ENCODE measurements at places on chromosomes 13 and 19.

GRCh38 chr13:72290962-72291681 is 424.1 kb upstream of the DACH1 start:
- DNase-seq: no peak

DNA sequence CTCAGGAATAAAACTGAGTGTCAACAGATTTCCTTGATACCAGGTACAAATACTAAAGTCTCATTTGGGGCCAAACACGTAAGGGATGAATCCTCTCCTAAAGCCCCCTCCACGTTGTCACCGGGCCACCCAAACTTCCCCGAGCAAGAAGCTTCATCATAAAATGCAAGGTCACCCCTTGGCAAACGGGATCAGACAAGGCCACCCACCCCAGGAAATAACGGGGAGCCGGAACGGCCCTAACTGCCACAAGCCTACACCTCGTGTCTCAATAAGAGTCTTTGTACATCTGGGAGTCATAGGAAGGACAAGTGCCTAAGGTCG is 717 bp downstream of the EEF2 start:
- DNase-seq: no peak

DNA sequence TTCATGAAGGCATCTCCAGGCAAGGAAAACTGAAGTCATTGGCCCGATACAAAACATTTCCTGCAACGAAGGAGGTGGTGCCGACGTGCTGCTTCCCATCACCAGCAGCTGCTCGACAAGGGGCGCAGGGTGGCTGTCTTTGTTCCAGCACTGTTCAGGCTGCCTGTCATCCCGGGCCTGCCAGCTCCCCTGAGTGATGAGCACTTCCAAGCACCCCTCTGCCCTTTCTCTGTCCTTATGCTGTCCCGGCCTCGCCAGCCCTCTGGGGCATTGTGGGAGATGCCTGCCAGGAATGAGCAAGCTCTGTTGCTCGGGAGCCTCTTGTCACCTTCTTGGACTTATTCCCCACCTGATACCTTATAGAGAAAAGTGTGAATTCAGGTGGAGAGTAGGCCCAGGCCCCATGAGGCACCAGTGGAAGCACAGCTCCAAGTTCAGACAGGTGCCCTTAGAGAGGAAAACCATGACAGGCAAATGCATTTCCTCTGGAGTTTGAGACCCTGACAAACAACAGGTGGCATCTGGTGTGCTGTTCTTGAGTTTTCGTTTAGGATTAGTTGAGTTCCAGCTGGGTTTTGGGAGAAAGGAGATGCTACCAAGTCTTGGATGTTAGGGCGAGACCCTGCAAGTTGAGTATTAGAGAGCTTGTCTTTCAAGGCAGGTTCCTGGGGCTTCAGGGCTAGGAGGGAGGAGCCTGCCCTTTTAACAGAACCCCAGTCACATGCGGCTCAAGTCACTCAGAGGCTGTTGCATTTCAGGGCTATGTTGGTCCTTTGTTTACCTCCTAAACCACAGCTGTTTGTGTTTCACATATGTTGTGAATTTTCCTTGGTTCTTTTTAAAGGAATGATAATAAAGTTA is 21.4 kb downstream of the BBC3 start:
- peak; percentile 32 for DNase-seq

GRCh38 chr13:26500618-26501320 is 56.7 kb upstream of the WASF3 start:
- DNase-seq: no peak

DNA sequence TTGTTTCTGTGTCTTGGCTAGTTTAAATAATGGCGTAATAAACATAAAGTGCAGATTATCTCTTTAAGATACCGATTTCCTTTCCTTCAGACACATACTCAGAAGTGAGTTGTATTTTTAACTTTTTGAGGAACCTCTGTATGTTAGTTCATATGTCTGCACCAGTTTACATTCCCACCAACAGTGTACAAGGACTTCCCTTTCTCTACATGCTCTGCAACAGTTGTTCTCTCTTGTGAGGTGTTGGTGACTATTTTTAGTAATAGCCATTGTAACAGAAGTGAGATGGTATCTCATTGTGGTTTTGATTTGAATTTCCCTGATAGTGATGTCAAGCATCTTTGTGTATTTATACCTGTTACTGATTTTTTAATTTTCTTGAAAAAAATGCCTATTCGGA is 418.6 kb downstream of the UQCRFS1 start:
- no peak for DNase-seq

DNA sequence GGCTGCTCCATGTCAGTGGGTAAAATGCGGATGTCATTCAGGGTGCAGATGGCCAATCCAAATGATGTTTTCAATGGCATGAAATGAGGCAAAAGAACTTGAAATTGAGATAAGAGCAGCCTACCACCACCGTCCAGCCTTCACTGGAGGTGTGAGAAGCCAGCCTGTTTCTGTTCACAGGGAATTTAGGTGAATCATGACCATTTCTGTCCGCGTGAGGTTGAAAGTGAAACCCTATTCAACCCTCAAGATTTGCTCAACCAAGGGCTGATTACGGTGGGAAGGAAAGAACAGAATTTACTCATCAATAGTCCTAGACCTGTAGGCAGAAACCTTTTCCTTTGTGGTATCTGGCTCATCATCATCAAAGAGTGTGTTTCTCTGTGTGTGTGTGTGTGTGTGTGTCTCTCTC is 370.7 kb downstream of the COG6 start:
- no peak for DNase-seq

DNA sequence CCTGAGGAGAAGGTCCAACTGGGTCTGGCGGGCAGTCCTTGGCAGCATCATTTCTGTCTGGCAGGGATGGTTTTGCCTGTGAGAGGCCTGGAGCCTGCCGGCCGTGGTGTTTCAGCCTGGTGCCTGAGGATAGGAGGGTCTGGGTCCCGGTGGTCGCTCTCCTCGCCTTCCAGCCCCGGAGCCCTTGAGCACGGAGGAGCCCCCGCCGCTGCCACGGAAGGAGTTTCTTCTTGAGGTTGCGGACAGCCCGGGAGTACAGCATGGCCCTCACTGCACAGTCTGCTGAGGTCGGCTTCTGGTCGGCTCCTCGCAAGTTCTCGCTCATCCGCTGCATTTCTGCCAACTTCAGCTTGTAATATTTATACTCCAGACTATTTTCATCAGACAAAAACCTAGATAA is 23.4 kb downstream of the SUGP2 start:
- DNase-seq: no peak

GRCh38 chr19:56594446-56594782 is 688 bp upstream of the ZNF71 start:
- no peak for DNase-seq

DNA sequence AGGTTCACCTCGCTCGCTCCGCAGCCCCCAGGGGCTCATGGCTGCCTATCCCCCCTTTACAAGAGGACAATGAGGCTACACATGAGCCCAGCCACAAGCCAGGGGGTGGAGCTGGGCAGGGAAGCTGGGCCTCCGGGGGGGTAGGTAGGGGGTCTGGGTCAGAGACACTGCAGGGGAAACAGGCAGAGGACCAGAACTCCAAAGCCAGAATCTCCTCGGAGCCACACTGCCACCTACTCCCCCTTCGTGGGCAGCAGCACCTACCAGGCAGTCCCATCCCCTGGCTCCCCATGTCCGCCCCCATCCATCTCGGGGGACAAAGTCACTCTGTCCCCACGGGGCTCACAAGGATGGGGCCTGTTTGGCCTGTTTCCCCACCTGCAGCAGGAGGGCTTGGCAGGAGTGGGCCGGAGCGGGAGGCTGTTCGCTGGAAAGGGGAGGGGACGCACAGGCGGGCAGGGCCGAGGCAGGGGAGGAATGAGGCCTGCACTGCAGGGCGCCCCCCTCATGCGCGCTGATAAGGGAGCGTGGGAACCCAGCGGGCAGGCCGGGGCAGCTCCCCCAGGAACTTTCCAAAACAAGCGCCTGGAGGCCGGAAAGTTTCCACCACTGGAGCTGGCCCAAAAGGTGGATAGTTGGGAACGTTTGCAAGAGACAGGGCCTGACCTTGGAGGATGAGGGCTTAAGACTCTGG is 545 bp upstream of the ISYNA1 start:
- no peak for DNase-seq

- no peak for DNase-seq
These were observed 1.4 kb downstream of the CRLF1 start for GRCh38 chr19:18605196-18605545.

- DNase-seq: no peak
These were observed 117.0 kb upstream of the SOX21 start for GRCh38 chr13:94829185-94829836.

- peak; percentile 53 for DNase-seq
These were observed at the start of gene ZNF813 for GRCh38 chr19:53467485-53468262. ZNF813 (plus strand) TSS chr19:53467733; CDS start chr19:53483823, 16,090 bp downstream.

- DNase-seq: no peak
These were observed at the start of gene PRRG2 for GRCh38 chr19:49581007-49581508. PRRG2 (plus strand) TSS chr19:49581316; CDS start chr19:49583220, 1,904 bp downstream.

- no peak for DNase-seq
These were observed 1.3 kb downstream of the FARP1 start for GRCh38 chr13:98144027-98144741.

DNA sequence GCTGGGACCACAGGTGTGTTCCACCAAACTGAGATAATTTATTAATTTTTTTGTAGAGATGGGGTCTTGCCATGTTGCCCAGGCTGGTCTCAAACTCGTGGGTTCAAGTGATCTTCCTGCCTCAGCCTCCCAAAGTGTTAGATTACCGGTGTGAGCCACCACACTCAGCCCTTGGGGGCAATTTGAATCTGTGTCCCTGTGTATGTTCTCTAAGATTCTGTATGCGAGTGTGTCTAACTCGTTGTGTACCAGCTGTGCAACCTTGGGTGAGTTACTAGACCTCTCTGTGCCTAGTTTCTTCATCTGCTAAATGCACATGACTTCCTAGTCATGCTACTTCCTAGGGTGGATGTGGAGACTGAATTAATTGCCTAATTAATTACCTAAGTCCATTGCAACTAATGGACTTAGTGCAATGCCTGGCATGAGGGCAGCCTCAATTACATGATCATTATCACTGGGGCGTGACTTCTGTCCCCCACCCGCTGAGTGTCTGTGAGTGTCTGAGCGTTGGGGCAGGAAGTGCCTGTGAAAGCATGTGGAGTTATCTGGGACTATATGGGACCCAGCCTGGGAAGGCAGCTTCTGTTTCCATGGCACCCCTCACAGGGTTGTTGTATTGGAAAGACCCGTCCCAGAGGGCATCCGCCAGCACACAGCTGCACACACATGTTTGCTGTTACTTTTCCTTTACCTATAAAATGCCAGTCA is 1.8 kb upstream of the NCCRP1 start:
- DNase-seq: no peak

DNA sequence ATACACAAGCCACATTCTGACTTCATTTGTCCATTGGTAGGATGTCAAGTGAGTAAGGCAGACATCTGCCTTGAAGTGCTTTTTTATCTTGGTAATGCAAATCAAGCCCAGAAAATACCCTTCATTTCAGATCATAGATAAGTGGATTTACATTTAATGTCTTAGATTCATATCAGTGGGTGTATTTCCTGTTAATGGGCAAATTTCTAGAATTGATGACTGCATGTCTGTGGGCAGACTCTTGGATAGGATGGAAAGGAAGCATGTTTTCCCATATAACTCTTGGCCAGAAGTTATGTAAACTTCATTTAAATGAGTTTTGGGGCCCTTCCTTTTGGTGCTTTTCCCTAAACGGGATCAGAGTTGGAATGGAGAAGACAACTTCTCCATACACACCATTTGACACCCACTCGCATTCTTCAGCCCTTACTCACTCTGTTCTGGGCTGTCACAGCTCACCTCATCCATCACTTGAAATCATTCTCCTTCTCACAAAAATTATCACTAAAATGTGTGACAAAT is 154.6 kb downstream of the FLT1 start:
- no peak for DNase-seq

- no peak for DNase-seq
These were observed 854.3 kb downstream of the UQCRFS1 start for GRCh38 chr19:28358633-28359032.

- DNase-seq: no peak
These were observed 1.0 kb downstream of the GRIK5 start for GRCh38 chr19:42068756-42069571.

- DNase-seq: no peak
These were observed 19.8 kb downstream of the RBM26 start for GRCh38 chr13:79386125-79386826.

DNA sequence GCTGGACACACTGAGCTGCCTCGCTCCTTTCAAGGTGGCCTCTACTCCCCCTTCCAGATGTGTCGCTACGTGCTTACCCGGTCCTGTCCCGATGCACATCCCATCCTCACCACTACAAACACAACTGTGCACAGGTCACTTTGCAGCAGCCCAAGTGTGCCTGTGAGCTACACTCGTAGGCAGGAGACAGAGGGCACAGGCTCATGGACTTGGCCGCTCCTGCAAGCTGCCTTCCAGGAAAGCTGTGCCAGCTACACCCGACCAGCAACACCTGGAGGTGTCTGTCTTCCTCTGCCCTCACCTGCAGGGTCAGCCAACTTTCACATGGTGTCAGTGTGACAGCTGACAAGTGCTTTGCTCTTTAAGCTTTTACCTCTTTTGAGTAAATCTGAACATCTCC is 15.4 kb downstream of the CARS2 start:
- DNase-seq: no peak

GRCh38 chr13:54415753-54416366 is 1387.2 kb downstream of the OLFM4 start:
- DNase-seq: no peak

- DNase-seq: no peak
These were observed 1.2 kb upstream of the F2RL3 start for GRCh38 chr19:16887353-16888265.

- DNase-seq: no peak
These were observed 531.4 kb upstream of the NBEA start for GRCh38 chr13:34410678-34411077.

DNA sequence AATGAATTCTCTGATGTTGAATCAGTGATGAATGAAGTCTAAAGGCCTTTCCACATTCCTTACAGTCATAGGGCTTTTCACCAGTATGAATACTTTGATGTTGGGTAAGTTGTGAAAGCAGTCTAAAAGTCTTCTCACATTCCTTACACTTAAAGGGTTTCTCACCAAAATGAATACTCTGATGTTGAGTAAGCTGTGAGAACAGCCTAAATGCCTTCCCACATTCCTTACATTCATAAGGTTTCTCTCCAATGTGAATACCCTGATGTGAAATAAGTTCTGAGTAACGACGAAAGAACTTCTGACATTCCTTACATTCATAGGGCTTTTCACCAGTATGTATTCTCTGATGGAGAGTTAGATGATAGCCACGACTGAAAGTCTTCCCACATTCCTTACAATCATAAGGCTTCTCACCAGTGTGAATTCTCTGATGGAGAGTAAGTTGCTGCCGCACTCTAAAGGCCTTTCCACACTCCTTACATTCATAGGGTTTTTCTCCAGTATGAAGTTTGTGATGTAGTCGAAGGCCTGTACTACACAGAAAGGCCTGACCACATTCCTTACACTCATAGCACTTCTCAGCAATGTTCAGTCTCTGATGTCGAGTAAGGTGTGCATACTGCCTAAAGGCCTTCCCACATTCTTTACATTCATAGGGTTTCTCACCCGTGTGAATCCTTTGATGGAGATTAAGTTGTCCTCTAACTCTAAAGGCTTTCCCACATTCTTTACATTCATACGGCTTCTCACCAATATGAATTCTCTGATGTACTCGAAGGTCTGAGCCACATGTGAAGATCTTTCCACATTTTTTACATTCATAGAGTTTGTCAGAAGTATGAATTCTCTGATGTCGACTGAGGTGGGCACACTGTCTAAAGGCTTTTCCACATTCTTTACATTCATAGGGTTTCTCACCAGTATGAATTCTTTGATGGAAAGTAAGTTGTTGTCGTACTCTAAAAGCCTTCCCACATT is 19.9 kb downstream of the ZFP30 start:
- no peak for DNase-seq

GRCh38 chr13:110715395-110716246 is 2.1 kb downstream of the ING1 start:
- peak; percentile 99 for DNase-seq

GRCh38 chr19:38908911-38909310 is 3.1 kb downstream of the CCER2 start:
- no peak for DNase-seq

All from AG09319 (cell line).